ENCODE measurements at places on chromosomes 2 and 18. TPM values are rescaled to one million over a fixed set of nuclear protein-coding genes. Genes with fewer than 3 reads are reported as not detected.

Gene FHOD3
- 0.32 TPM for total RNA-seq

Gene UGT1A5
- not detected for total RNA-seq

Gene MC4R
- not detected for total RNA-seq

Gene SLC9A4
- total RNA-seq, result not detected

Gene LYG1
- not detected for total RNA-seq

Gene IL36B
- not detected for total RNA-seq

Gene MAP3K19
- total RNA-seq, result not detected

Gene C18orf54
- total RNA-seq, result 4.9 TPM

Gene SPATA3
- total RNA-seq, result not detected

Gene ANXA4
- total RNA-seq, result 17.5 TPM

Gene IL18R1
- total RNA-seq, result 3.0 TPM

Gene TOGARAM2
- total RNA-seq, result not detected

Gene CFAP65
- total RNA-seq, result not detected

Gene RUFY4
- total RNA-seq, result not detected

Gene ATOH8
- total RNA-seq, result 5.8 TPM

Gene KRTCAP3
- not detected for total RNA-seq

Gene CYP27C1
- not detected for total RNA-seq

Gene ALLC
- total RNA-seq, result not detected

Gene CCDC138
- 16.9 TPM for total RNA-seq

Gene STRADB
- 17.5 TPM for total RNA-seq

Gene IL1R2
- 0.46 TPM for total RNA-seq

Gene KIF1A
- total RNA-seq, result under 0.01 TPM

Gene ZSWIM2
- total RNA-seq, result not detected

Gene CROCC2
- not detected for total RNA-seq

Gene KYNU
- total RNA-seq, result 1.2 TPM

Gene TNS1
- 19.8 TPM for total RNA-seq

Gene CNDP1
- not detected for total RNA-seq

Gene GALNT14
- 2.6 TPM for total RNA-seq

Gene ELOA2
- total RNA-seq, result not detected

Gene INPP5D
- total RNA-seq, result 24.7 TPM

Gene TUBB8B
- not detected for total RNA-seq

Gene GALNT13
- under 0.01 TPM for total RNA-seq

Gene NOL4
- not detected for total RNA-seq

Data from epithelial cell of umbilical artery (primary cell).